ENCODE measurements at places on chromosomes 16 and 17.

DNA sequence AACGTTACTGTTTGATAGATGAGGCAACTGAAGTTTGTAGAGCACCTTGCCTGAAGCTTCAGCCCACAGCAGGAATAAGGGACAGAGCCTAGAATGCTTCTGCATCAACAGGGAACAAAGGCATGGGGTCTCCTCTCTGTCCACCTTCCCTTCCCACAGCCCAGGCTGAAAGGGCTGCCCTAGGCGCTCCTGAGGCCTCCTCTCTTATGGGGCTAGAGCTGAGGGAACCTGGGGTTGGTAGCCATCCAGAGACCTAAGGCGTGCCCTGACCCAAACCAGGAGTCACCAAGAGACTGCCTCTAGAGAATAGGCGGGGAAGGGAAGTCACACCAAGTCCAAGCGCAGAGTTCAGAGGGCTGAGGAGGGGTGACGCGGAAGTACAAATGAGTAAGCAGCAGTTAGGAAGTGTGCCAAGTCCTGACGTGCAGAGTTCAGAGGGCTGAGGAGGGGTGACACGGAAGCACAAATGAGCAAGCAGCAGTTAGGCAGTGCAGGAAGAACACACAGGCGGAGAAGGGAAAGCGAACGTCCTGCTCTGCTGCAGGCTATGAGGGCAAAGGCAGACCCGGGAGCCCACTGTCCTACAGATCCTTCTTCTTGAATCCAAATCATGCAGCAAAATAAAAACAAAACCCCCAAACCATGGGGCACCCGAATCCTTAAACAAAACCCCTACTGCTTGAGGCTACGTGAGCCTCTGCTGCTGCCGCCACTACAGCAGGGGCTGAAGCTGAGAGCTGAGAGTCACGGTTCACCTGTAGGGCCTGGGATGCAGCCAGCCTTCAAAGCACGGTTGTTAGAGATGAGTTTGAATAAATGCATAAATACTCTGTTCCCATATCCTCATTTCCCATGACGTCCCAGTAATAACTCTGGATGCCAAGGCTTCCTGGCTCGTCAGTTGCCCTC is 2.7 kb upstream of the SPG7 start:
- DNase-seq = peak; percentile 91

DNA sequence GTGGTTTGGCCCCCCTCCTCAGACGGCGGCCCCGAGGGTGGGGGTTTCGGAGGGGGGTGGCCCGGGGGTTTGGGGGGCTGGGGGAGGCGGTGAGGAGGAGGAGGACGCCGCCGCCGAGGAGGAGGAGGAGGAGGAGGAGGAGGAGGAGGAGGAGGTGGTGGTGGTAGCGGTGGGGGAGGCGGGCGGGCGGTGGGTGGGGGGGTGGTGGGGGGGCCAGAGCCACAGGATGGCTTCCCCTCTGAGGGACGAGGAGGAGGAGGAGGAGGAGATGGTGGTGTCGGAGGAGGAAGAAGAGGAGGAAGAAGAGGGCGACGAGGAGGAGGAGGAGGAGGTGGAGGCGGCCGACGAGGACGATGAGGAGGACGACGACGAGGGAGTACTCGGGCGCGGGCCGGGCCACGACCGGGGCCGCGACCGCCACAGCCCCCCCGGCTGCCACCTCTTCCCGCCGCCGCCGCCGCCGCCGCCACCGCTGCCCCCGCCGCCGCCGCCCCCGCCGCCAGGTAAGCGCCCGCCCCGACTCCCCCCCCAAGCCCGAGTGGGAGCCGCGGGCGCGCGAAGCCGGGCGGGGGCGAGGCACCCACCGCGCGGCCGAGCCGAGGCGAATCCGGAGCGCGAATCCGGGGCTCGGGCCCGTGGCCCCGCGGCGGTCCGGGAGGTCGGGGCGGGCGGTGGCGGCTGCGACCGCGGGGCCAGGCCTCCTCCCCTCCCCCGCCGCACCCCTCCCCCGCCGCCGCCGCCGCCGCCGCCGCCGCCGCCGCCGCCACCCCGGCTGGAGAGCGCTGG is 3.8 kb upstream of the CHD3 start:
- DNase-seq = peak; percentile 22

DNA sequence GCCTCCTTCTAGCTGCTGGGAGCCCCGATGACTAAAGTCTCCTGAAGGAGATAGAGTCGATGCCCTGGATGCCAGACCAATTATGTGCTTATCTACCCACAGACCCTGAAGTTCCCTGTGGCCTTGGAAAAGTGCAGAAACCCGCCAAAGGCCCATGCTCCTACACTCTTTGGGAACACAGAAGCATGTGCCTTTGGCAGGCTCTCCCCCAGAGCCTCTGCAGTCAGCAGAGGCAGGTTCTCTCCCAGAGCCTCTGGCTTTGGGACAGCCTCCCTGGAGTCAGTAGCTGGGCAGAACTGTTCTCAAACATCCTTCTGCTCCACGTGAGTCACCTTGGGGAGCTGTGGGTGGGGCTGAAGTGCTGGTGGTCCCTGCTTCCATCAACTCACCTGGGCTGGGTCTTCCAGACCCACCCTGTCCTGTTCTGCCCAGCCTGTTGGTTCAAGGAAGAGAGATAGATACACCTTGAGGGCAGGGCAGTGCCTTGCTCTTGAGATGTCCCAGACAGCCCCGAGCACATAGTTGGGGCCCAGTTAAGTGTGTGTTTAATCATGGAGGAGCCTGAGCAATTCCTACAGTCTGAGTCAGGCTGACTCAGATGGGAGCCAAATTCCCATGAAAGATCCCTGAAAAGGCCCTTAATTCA is 3.2 kb upstream of the CDK5RAP3 start:
- DNase-seq = no peak

- no peak for DNase-seq
These were observed 271.5 kb upstream of the C16orf82 start for GRCh38 chr16:26795184-26795583.

GRCh38 chr16:15043344-15043743 is 12.5 kb downstream of the NTAN1 start:
- DNase-seq = no peak

DNA sequence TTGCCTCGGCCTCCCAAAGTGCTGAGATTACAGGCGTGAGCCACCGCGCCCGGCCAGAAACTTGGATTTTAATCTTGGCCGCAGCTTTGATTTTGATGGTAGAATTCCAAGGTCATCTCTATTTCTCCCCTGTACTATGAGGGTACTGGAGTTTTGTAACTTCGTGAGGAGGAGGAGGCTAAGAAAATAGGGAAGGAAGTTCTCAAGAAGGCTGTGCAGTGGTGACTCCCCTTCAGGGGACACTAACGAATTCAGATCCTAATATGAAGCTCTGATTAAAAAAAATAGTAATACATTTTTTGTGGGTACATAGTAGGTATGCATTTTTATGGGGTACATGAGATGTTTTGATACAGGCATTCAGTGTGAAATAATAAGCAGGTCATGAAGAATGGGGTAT is 55.9 kb downstream of the LDHD start:
- no peak for DNase-seq

GRCh38 chr16:29198731-29199521 is 207.6 kb downstream of the NPIPB11 start:
- no peak for DNase-seq

DNA sequence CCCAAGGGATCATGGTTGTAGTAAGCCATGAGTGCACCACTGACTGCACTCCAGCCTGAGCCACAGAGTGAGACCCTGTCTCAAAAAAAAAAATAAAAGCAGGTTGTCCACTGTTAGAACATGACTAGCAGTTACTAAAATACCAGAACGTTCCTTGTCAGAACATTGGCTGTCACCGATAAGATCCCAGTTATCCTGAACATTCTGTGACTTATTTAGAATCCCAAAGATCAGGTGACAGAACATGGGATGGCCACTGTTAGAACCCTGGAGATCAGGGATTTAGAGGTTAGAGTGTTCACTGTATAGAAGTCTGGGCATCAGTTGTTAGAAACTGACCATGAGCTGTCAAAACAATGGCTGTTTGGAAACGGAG is 8.6 kb downstream of the CES4A start:
- no peak for DNase-seq

DNA sequence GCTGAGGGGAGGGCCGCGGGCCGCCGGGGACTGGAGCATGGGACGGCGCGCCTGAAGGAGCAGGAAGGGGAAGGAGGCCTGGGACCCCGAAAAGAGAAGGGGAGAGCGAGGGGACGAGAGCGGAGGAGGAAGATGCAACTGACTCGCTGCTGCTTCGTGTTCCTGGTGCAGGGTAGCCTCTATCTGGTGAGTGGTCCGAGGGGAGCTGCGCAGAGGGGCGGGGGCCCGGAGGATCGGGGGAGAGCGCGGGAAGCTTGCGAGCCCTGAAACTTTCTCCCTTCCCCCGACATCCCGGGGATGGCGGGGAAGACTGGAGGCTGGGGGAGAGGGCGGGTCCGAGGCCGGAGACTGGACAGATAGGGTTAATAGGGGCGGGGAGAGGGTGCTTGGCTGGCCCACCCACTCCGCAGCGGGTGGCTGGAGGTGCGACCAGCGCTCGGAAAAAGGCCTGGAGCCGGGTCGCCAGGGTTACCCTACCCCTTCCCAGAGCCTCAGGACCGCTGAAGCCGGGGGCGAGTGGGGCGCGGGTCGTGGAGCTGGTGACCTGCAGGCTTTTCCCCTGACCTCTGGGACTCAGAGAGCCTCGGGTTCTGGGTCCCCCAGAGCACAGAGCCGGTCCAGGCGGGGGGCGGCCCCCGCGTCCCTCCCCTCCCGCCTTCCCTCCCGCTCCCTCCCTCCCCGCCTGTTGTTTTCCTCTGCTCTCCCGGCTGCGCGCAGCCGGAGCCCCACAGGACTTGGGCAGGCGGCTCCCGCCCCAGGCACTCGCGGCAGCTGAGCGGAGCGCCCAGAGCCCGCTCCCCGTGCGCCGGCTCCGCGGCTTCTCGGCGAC is 631 bp downstream of the NXPH3 start:
- DNase-seq = no peak

DNA sequence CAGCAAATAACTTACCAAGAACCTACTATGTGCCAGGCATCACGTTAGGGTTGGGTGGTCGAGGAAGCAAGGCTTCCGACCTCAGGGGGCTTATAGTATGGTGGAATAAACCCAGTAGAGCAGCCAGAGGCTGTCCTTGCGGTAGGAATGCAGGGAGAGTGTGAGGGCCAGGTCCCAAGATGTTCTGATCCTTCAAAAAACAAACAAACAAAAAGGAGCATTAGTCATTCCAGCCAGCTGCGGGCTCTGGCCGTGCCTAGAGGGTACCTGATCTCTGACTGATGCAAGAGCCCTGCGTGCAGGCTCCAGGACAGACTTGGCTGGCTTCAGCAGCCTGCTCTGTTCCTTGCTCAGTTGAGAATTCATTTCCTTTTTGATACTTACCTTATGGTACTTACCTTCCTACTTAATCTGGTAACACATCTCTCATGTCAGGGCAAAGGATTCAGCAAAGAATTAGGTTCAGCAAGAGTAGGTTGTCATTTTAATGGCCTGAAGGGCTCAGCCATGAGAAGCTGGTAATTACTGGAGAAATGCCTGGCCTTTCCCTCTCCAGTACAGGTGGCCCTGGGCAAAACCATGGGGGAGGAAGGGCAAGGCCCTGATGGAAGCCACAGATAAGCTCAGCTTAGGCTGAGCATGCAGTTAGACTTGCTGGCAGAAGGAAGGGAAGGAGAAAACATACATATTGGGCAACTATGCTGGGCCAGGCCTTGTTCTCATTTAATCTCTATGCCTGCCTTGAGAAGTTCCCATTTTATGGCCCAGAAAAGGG is 18.4 kb downstream of the CYB5D2 start:
- no peak for DNase-seq

- DNase-seq = peak; percentile 24
These were observed 16.6 kb upstream of the INPP5K start for GRCh38 chr17:1532836-1533602.

- no peak for DNase-seq
These were observed 57.2 kb downstream of the RPGRIP1L start for GRCh38 chr16:53646506-53646905.

- DNase-seq = no peak
These were observed 4.7 kb downstream of the LRRC59 start for GRCh38 chr17:50392621-50393020.

DNA sequence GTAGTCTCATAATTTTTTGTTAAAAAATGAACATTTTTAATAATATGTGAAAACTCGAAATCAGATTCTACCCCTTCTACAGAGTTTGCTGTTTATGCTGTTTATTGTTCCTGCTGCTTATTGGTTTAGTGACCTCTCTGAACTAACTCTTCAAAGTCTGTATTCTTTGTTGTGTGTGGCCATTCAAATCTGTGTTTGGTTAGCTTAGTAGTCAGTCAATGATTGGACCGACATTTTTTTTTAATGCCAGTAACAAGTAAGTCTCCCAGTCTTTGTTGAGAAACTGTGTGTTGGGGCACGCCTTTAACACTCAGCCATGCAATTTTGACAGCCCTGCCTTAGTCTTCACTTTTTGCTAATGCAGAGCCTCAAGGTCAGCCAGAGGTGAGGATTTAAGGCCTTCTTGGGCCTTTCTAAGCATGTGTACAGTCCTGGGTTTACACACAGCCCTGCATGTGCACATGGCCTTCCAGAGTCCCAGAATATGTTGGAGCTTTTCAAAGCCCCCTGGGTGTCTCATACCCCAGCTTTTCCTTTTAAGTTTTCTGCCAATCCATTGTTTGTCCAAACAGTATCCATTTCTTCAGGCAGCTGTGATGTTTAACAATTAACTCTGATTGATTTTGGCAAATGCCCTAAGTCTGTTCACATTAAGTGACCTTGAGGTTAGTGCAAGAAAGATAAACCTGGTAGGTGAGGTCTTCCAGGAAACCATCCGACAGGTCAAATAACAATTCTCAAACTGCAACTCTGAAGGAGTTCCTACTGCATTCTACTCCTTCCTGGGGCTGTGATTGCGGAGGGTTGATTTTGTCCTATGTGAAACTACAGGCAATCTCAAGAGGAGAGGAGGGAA is 389.3 kb downstream of the PMP22 start:
- no peak for DNase-seq

DNA sequence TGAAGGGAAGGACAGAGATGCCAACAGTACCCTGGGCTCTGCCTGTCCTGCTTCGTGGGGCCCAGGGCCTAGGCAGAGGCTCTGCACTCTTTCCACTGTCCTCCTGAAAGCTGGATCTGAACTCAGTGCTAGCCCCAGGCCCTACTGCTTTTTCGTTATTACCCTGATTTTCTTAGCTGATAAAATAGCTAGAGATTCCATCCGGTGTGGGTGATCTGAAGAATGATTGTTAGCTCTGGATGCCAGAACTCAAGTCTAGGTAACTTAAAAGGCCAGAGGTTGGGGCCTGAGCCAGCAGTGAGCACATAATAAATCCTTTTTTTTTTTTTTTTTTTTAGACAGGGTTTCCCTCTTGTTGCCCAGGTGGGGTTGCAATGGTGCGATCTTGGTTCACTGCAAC is 1.8 kb upstream of the MYBBP1A start:
- no peak for DNase-seq

DNA sequence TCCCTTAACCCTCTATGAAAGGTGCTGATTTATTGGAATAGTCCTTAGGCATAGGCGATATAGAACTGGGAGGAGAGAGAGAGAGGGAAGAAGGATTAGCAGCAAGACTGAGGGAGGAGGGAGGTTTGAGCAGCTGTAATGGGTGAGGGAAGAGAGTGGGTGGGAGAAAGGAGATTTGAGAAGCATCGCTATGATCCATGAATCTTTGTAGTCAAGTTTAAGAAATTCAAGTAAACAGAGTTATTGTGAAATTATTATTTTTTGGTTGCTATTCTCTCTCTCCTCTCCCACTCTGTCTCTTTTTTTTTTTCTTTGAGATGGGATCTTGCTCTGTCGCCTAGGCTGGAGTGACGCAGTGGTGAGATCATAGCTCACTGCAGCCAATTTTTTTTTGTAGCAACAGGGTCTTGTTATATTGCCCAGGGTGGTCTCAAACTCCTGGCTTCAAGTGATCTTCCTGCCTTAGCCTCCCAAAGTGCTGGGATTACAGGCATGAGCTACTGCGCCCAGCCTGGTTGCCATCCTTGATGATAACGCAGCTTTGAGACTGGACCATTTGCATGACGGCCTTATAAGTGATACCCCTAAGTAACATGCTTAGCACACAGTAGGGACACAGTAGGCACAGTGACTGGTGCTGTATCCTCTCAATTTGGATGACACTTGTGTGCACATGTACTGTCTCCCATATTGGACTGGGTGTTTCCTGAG is 21.0 kb upstream of the TNS4 start:
- no peak for DNase-seq

Measured in T follicular helper cell (primary cell).